AML-193 (cell line): ENCODE measurements at places on chromosomes 11 and 22.

DNA sequence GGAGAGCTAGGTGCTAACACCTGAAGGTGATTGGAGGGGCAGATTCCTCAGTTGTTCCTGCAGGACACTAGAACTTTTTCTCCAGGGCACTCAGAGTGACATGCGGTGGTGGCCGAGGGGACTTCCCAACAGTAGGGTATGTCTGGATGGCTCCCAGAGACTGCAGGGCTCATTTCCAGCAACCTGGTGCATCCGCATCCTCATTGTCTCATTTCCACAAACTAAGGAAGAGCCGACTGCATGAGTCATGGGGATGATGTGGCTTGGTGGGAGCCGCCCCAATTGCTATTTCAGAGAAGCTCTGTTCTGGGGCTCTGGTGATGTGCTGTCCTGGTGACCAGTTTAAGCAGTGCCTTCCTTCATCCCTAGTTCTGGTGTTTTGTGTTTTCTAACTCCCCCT, 2.8 kb upstream of the ROBO4 start:
- no peak for DNase-seq

GRCh38 chr11:75270896-75271418, 30.4 kb downstream of the TPBGL start:
- no peak for DNase-seq

DNA sequence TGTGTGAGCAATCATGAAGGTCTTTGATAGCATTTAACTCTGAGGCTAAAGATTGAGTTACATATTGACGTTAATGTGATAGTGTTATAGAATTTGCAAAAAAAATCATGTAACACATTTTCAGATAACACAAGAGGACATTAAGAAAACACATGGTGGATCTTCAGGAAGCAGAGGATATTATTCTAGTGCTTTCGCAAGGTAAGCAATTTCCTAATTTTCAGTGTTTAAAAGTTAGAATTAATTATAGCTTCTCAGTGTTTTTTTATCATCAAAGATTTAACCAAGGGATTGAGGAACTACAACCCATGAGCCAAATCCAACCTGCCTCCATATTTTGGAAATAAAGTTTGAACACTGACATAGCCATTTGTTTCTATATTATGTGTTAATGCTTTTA, 78.5 kb downstream of the DKK3 start:
- no peak for DNase-seq

GRCh38 chr11:70826541-70827335, 425.6 kb downstream of the SHANK2 start:
- DNase-seq = no peak
